Natural killer cell treated with Interleukin-12 subunit alpha and Interleukin-12 subunit beta and Interleukin-15 and Interleukin-18, amount 100 ng/mL, for 72 hours (primary cell): ENCODE measurements at places on chromosomes 2 and 18. TPM values are rescaled to one million over a fixed set of nuclear protein-coding genes. Genes with fewer than 3 reads are reported as not detected.

DNA sequence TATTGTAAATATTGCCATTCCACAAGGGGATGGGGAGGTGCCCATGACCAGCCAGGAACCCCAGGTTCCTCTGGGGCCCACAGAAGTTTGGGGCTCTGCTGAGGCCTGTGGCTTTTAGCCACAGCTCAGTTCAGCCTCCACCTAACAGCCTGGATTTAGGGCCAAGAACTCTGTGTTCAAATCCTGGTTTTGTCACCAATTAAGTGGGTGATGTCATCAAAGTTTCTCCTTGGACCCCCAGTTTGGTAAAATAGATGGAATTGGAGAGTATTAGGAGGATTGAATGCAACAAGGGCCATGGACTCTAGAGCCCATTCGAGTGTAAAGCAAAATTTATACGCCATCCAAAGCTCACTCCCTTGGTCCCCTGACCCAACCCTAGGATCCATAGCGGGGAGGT lies 3.2 kb upstream of the FEV start:
- no peak for DNase-seq

GRCh38 chr2:241799522-241800197 lies 9.3 kb upstream of the NEU4 start:
- DNase-seq, result no peak

- no peak for DNase-seq
These were observed 1548.2 kb upstream of the CELF4 start for GRCh38 chr18:39113790-39114189.

IL1F10 gene
- total RNA-seq, result not detected

- DNase-seq, result no peak
These were observed 127.6 kb upstream of the ITGA6 start for GRCh38 chr2:172299741-172300140.

ITGB6 gene
- not detected for total RNA-seq
